A549 treated with AZD2906 at 1 μM for 4 hours (cell line): ENCODE measurements at places on chromosomes 2 and 18. TPM values are rescaled to one million over a fixed set of nuclear protein-coding genes. Genes with fewer than 3 reads are reported as not detected.

The PPP1R1C gene
- 1.3 to 2.1 TPM (median 1.6 TPM) in 5 replicates for total RNA-seq

The SLC14A1 gene
- 0.14 TPM in 1 of 5 replicates, not detected in the others for total RNA-seq

The OBSL1 gene
- total RNA-seq = 18.7 to 23.2 TPM (median 21.6 TPM) in 5 replicates

The SERPINB4 gene
- 0.06 to 0.17 TPM (median 0.10 TPM) in 5 replicates for total RNA-seq

The SMYD1 gene
- 0.01 TPM in 1 of 5 replicates, not detected in the others for total RNA-seq

The NOL4 gene
- not detected in 5 replicates for total RNA-seq

The PPM1G gene
- total RNA-seq = 156 to 166 TPM (median 158 TPM) in 5 replicates

The RNF152 gene
- total RNA-seq = 0.04 to 0.22 TPM (median 0.19 TPM) in 5 replicates

The TEKT4 gene
- total RNA-seq = not detected in 5 replicates

The ELOA2 gene
- not detected in 5 replicates for total RNA-seq

The VIT gene
- not detected in 5 replicates for total RNA-seq

The HJURP gene
- 48.3 to 54.8 TPM (median 50.4 TPM) in 5 replicates for total RNA-seq

The EPB41L3 gene
- 0.02 to 0.43 TPM (median 0.17 TPM) in 5 replicates for total RNA-seq
